DMS 273 treated with DMSO at 0.1 percent for 48 hours (cell line): ENCODE measurements at places on chromosomes 7 and 10.

DNA sequence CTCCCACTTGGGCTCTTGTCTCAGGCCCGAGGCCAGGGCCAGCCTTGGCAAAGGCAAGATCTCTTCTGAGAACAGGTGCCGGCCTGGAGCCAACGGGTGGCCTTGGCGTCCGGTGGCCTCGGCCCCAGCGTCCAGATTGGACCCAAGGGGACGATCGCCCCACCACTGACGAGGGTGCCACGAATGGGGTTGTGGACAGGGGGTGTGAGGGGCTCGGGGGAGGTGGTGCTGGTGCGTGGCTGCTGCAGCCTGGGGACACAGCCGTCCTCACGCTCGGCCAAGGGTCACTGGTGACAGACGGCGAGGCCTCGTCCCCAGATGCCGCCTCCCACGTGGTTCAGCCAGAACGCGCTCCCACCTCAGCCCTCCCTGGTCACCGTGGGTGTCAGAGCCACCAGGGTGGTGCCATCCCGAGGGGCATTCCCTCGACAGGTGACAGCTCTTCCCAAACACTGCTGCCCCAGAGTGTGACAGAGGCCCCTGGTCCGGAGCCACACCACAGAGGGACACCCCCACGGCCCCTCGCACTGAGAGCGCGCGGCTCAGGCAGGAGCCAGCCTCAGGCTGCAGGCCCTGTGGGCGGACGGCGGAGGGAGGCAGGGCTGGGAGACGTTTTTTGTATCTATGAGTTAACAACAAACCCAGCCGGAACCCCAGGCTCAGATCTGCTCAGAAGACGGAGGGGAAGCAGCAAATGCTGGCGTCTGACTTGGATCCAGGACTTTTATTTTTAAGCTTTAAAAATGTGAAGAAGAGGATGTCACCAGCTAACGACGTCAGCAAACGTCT, 18.5 kb upstream of the CFAP46 start:
- DNase-seq = no peak

GRCh38 chr7:66206119-66206933, 1.2 kb downstream of the TPST1 start:
- DNase-seq = no peak

GRCh38 chr7:134885967-134886352, 100.3 kb upstream of the AGBL3 start:
- DNase-seq = no peak

DNA sequence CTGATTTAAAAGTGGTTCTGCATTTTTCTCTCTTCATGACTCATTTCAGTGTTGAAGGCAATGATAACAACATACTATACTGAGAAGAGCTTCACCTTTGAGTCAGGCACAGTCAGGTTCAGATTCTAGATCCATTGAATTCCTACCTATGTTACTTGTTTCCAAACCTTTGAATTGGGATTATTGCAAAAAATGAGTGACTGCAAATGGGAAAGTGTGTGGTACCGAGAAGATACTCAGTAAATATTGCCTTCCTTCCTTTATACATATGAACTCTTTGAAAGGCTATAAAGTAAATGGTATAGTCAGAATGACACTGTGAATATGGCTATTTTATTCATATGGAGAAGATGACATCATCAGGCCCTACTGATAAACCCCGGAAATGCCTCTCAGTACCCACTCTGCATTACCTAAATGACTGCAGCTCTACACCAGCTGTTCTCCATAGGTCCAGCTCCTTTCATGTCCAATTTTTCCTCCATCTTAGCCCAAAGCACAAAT, 66.7 kb upstream of the FGL2 start:
- no peak for DNase-seq

GRCh38 chr10:4385231-4385870, 440.7 kb upstream of the AKR1E2 start:
- no peak for DNase-seq

DNA sequence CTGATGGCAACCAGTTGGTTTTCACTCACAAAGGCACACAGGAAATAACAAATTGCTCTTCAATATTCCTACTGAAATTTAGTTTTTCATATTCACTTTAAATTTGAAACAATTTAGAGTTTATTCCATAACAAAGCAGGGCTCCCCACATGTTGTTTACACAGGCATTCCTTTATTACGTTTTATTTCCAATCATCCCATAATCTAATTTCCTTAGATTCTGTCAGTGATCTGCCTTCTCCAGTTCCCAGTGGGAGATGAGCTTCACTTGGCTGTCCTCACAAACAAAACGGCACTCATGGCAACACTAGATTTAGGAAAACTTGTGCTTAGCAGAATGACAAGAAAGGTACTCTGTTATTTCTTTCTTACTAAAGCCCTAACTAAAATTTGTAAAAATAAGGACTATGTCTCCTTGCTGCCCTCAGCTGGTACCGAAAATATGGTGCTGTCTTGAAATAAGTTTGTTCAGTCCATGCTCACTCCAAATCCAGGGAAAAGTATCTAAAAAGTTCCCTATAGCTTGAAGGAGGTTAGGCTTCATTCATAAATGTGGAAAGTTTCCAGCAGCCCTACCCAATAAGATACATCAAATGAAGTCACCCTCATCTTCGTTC, 23.0 kb downstream of the PHYH start:
- no peak for DNase-seq

DNA sequence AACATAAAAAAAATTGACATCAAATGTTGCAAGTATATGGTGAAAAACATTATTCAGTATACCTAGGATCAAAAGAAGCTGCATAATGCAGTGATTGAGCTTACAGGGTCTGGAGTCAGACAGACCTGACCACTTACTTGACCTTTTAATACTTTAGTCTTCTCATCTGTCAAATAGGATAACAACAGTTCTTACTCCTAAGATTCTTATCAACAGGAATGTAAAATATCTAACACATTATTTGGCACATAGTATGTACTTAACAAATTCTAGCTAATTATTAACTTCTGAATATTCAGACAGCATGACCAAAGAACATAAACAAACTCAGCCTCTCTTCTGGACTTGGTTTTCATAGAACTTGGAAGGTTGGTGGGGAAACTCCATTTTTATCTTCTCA, 45.6 kb upstream of the PIP4K2A start:
- no peak for DNase-seq

DNA sequence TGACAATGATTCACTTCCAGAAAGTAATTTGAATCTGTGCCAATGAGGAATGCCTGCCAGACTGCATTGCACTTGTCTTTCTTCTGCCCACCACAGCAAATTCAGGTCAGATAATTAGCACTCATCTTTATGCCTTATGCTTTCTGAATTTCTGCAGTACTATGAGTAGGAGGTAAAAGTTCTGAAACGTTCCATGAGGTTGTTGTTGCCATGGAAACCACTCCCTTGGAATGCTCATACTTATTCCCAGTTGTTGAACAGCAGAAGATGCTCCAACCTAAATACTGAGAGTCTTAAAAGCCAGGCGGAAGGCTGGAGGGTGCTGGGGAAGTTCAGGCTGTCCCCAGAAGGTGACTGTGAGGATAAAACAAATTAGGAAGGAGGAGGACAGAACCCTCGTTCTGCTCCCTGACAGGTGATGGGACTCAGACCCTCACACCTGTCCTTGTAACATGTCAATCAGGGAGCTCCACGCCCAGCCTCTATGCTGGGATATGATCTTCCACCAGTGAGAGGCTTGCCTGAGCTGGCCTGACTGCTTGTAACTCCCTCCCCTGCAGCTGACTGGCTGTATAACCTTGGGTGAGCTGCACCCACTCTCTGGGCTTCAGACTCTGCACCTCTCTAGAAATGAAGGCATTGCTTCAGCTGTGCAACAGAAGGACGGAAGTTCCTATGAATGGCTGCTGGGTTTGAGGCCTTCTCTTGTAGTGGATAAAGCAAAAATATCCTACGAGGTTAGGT, 554.3 kb upstream of the MGMT start:
- DNase-seq = no peak

- DNase-seq = no peak
Measured at GRCh38 chr10:42738679-42739078, 43.9 kb upstream of the BMS1 start.

GRCh38 chr10:91007655-91008054, 86.8 kb upstream of the ANKRD1 start:
- DNase-seq = no peak

DNA sequence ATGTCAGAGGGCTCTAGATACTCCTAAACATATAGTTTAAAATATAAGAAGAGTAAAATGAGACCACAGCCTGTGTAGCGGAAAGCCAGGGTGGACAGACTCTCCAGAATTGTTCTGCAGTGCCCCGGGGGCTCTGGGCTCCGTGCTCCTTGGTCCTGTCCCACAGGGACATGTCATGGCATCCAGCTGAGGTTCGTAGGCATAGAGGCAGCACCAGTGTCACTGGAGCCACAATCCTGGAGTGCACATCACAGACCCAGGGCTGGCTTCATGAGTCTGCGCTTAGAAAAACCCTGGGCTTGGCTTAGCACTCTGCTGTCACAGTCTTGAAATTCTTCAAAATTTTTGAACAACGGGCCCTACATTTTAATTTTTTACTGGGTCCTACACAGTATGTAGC, 280.4 kb upstream of the ZNF32 start:
- no peak for DNase-seq

- no peak for DNase-seq
Measured at GRCh38 chr7:87206361-87206760, 13.2 kb downstream of the TMEM243 start.

GRCh38 chr10:32372000-32372875, 25.3 kb upstream of the EPC1 start:
- no peak for DNase-seq

GRCh38 chr10:43960981-43961380, 312.3 kb upstream of the ZNF32 start:
- DNase-seq = no peak

- DNase-seq = no peak
Measured at GRCh38 chr10:96310321-96310669, 6.1 kb downstream of the DNTT start.

GRCh38 chr7:123131140-123131539, 68.6 kb downstream of the SLC13A1 start:
- no peak for DNase-seq

DNA sequence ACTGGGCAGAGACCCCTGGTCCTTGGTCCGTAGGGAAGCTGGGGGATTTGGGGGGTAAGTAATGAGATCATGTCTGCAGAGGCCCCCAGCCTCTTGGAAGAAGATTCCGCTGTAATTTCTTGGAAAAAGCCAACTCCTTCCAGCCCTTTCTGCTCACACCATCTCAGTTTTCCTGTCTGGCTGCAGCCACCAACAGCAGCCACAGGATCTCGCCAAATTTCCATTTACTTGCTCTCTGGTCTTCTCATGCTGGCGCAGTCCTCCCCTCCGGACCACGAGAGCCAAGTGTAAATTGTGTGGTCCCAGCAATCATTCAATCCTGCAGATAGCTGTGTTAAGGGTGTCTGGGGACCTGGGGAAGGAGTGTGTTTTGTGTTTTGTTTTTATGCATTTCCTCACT, 49.6 kb downstream of the ASB13 start:
- no peak for DNase-seq

DNA sequence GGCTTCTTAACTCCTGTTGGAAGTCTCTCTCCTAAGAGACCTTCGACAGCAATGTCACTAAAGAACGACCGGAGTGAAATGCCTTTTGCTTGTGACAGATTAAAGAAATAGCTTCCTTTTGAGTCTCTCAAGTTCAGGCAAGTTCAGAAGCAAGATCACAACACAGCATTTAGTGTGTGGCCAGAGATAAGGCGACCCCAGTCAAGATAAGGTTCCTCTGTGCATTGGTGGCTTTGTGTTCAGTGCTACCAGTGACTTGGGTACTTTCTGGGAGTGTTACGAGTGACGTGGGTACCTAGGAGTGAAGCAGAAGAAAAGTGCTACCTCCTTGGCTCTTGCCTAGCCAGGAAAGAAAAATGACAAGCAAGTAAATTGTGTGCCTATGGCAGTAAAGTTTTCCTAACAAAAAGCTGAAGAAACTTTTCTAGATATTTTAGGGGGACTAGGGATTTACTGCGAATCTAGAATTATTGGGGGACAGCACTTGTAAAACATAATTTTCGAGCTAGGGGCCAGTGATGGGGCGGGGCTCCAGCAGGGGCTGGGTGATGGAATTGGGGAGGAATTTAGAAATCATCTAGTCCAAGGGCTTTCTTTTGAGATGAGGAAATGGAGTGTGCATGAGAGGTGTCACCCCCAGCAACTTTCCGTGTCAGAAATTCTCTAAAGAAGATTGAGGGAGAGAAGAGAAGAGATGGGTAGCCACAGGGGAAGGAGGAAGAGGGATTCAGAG, 191.9 kb upstream of the LYZL2 start:
- no peak for DNase-seq

- no peak for DNase-seq
Measured at GRCh38 chr7:124130-124949, 68.0 kb upstream of the FAM20C start.

- DNase-seq = no peak
Measured at GRCh38 chr10:3528271-3528670, 256.7 kb downstream of the KLF6 start.

- peak; percentile 10 for DNase-seq
Measured at GRCh38 chr7:107501593-107501992, 31.7 kb downstream of the GPR22 start.

DNA sequence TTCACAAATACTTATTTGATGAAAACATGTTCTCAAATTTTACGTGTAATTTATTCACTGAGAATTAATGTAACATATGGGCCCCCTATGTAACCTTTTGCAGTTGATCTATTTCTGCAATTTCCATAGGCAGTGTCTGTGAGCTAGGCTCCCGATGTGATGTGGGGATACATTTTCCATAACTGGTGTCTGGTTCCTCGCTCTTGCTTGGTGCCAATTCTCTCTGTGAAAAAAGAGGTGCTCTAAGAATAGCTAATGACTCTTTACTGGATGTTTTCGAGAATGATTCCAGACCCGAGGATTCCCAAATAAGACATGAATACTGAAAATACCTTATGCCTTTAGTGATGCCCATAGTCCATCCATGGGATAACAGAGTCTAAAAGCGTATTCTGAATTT, 286.7 kb upstream of the FZD8 start:
- peak; percentile 26 for DNase-seq

DNA sequence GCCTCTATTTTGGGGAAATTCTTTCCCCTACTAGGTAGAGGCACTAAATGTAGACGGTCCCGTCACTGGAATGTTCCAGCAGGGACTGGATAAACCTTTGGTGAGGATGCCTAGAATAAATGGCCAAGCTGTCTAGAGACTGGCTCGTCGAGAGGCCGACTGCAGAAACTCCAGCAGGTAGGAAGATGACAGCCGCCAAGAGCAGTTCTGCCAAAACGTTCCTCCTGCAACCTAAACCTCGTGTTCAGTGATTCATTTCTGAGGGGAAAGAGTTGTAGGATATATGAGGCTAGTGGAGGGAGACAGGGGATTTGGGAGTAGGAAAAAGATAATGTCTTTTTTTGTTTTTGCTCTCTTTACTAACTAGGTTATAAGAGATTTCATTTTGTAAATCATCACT, 184.7 kb upstream of the GDF10 start:
- DNase-seq = no peak

DNA sequence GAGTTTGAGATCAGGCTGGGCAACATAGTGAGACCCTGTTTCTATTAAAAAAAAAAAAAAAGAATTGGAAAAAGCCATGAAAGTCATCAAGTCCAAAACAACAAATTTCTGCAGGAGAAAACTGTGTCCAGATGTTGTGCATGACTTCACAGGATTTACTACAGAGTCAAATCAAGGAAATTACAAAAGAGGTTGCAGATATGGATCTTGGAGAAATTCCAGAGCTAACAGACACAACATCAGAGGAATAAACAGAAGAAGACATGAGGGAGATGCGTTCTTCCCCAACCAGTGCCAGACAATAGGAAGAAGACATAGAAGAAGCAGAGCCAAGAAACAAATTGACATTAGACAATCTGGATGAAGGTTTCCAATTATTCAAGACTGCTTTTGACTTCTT, 24.3 kb upstream of the KCNIP2 start:
- DNase-seq = no peak

GRCh38 chr7:106392590-106392989, 107.8 kb upstream of the NAMPT start:
- DNase-seq = no peak
